ENCODE measurements at places on chromosomes 7 and 10.

DNA sequence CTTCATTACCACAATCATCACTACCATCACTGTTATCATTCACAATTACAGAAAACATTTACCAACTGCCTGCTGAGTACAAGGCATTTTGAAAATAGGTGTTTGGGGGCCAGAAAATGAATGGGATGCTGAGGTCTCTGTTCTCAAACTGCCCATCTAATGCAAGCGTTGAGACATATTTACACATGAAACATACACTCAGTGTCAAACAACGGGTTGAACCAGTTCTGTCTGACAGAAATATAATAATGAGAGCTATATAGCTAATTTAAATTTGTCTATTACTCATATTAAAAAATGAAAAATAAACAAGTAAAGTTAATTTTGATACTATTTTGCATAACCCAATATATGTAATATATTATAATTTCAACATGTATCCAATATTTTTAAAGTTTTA lies 303.1 kb downstream of the KCNMA1 start:
- DNase-seq = no peak

GRCh38 chr10:130387936-130388580 lies 251.9 kb downstream of the GLRX3 start:
- DNase-seq = no peak

DNA sequence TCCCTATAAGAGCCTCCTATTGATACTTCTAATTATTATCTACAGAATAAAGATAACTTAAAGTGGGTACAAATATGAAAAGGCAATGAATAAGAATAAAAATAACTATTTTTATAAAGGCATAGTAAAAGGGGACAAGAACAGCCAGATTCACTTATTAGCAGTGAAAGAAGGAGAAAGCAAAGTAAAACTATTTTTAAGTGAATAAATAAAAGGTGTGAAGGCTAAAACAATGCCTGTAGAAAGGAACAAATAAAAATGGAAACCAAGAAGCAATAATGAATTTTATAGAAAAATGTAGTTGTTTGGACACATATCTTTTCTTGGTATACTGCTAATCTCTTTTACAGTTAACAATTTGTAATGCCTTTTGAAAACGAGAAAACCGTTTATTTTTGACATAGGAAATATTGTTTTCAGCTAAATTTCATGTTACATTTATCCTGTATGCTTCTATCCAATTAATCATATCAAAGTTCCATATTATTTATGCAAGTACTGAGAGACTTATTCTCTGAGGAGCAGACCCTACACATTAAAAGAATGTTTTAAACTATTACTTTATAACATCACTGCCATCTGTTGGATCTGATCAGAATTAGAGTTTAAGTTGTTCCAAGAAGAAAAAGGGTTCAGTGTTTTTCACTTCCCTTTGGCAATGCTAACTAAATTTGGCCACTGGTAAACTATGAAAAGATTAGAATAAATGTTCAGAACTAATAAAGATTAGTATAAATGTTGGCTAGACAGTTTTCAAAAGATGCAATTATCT lies 59.1 kb downstream of the ARMC3 start:
- no peak for DNase-seq

GRCh38 chr7:42617806-42618457 lies 293.9 kb downstream of the C7orf25 start:
- no peak for DNase-seq

DNA sequence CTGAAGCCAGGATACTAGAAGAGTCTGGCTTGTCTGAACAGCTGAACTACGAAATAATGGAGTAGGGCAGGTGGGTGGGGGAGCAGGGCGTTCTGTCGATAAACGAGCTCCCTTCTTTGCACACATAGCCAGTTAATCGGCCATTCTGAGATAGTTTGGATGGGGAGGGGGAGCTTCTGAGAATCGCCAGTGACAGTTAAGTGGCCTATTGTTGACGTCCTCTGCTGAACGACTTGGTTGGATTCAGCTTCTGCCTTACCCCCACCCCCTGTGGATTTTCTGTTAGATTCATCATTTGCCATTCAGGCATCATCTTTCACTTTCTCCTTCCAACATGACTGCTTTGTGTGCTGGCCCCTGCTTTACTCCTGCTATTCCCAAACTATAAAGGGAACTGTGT lies 520 bp downstream of the CPA5 start:
- DNase-seq = no peak

- DNase-seq = no peak
Observed at GRCh38 chr10:77563638-77564270, 73.9 kb downstream of the KCNMA1 start.

DNA sequence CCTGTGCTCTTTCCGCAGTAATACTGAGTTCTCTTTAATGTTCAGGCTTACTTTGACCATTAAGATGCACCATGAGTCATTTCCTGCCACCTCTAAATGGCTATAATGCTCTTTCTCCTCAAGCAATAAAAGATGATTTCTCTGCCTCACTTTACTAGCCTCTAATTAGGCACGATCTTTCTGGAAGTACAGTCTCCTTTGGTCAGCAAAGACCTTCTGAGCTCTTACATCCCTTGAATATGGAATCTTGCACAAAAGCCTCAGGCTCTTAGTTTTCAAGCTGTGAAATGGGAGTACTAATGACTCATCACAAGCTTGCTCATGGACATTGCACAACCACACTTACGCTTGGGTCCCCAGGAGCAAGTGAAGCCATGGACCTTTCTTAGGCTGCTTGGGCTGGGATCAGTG lies 85.9 kb downstream of the FRMD4A start:
- no peak for DNase-seq

GRCh38 chr7:131896165-131896863 lies 339.9 kb upstream of the PODXL start:
- DNase-seq = no peak

DNA sequence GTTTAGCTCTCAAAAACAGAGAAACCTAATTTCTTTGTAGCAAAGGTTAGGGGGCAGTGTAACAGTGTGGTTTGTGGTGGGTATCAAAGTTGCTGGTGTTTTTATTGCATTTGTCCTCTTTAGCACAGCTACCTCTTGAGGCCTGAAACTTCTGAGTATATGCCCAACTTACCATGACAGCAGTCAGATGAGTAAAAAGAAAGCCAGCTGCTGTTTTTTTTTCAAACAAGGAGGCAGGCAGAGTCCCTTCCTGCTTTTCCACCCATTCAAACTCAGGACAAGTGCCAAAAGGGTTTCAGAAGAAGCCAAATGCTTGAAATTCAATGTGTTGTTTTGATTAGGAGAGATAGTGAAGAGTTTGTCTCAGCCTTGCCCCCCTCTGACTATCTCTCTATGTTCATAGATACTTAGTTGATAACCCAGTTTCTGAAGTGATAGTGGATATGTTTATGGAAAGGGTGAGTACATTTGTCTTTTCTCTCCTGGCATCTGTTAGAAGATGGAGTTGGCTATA lies 23.1 kb downstream of the GBF1 start:
- no peak for DNase-seq

DNA sequence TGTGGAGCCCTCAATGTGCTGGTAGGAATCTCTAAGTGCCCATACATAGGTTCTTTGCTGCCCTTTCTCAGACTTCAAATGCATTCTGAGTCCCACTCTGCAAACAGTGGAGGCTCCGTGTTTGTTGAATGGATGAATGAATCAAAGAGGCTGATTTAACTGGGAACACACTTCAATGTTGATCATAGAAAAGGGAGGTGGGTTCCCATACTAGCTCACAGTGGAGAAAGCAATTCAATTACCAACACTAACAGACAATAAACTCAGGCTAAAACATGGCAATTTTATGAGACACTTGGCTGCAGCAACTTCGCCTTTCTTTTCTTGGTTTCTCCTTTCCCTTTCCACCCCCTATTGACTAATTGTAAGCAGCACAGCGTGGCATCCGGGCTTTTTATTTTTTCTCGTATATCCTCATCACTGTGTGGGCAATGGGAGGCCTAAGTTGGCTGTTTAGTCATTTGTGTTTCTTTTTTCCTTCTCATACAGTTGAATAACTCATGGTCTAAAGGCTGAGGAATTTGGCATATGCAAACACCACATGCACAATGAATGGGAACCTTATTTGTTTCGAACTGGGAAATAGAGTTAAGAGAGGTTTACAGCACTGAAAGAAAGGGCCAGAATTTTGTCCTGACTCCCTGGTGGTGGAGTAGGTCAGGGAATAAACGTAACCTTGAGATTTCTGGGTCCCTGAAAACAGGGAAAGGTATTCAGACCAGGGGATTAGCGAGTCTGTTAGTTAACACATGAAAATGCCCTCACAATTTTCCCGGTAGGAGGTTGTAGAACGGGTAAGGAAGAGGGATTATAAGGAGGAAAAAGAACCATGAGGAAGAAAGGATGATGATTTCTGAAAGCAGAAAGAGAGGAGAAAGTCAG lies 858.5 kb downstream of the KCNMA1 start:
- DNase-seq = no peak

DNA sequence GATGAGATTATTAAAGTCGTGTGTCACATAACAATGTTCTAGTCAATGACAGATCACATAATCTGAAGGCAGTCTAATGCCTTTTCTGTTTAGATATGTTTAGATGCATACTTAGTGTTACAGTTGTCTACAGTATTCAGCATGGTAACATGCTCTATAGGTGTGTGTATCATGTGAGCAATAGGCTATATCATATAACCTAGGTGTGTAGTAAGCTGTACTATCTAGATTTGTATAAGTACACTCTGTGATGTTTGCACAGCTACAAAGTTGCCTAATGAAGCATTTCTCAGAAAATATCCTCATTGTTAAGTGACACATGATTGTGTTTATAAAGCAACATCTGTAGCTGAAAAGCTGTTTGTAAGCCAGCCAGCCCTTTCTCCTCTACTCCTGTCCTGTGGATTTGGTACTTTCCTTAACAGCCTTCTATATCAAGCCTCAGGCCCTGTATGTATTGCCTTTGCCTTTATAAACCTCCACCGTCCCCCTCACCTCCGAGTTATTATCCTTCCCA lies 6.3 kb downstream of the HECTD2 start:
- DNase-seq = no peak

GRCh38 chr7:45048748-45049147 lies 40.0 kb downstream of the NACAD start:
- no peak for DNase-seq

GRCh38 chr7:46524350-46524749 lies 603.3 kb upstream of the IGFBP3 start:
- no peak for DNase-seq

GRCh38 chr10:21927631-21928353 lies 75.7 kb downstream of the DNAJC1 start:
- no peak for DNase-seq

- no peak for DNase-seq
Observed at GRCh38 chr7:17166824-17167379, 131.6 kb upstream of the AHR start.

GRCh38 chr7:108415821-108416536 lies 40.3 kb downstream of the NRCAM start:
- DNase-seq = no peak

GRCh38 chr7:73770002-73770859 lies at the start of gene CLDN3:
Gene CLDN3 (minus strand): TSS chr7:73770270. CDS start chr7:73770049, 221 bp downstream.
- DNase-seq = no peak

- DNase-seq = no peak
Observed at GRCh38 chr7:1693991-1694524, 24.0 kb downstream of the ELFN1 start.

DNA sequence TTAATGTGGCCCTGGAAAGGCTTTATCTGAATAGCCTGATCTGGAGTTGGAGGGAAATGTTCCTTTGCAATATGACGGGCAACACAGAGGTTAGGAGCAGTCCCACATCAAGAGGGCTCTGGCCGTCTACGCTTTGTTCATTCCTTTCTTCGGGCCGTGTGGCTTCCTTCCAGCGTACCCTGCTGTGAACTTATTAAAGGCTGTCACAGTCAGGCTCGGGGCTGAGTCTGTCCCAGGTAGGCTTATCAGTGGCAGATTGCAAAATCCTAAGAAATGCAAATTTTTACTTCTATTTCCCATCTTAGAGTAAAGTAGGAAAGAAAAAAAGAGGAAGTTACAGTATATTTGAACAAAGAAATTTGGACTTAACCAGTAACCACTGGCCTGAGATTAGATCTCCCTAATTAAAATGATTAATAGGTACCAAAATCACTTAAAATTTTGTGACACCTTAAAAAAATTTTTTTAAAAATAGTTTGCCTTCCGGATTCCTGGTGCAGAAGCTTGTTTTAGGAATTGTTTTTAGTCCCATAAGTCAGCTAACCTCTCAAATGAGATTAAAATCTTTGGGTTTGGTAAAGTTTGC lies 453.1 kb upstream of the MKI67 start:
- DNase-seq = no peak

DNA sequence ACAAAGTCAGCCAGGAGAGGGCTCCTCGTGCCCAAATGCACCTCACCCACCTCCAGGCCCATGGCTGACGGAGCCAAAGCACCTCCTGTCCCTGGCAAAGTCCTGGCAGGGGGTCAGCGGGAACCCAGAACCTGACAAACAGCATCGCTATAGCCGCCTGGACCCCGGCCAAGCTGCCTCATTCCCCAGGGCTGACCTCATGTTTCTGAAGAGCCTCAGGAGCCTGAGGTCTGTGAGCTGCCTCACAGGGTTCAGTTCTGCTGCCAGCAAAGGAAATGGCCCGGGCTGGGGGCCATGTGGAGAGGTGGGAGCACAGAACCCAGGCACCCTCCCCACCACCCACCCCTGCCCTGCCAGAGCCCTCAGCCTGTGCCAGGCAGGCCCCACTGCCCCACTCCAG lies 4.2 kb upstream of the NANOS1 start:
- no peak for DNase-seq

DNA sequence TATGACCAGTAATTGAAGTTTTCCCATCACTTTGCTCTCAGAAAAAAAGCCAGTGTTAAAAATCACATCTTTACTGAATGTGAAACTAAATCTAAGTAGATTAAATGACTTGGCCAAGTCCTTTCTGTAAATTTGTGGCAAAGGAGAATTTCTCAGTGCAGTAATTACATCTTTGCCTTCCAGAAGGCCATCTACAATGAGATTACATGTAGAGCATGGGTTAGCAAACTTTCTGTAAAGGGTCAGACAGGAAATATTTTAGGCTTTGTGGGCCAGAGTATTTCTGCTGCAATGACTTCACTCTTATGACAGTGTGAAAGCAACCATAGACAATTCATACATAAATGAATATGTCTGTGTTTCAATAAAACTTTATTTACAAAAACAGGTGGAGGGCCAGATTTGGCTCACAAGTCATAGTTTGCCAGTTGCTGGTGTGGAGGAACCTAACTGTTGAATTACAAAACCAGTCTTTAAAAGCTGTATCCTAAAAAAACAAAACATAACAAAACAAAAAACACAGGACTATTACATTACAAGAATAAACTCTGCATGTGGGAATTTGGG lies 191.0 kb downstream of the TAX1BP1 start:
- DNase-seq = no peak

DNA sequence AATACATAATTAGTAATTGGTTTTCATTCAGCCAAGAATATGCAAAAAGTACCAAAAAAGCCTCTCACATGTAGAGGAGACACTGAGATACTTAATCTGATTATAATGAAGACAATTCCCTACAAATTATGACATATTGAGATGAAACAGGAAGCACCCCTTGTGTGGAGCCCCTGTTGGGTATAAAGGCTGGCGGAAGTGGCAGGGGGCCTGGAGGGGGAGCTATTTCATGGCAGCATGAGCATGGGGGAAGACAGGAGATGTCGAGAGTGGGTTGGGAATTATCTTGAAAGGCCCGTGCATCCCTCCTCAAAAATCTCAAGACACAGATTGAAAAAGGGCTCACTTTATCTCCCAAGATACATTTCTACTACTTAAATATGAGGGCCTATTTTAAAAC lies 96.9 kb downstream of the PIP4K2A start:
- DNase-seq = no peak

GRCh38 chr10:128985036-128985435 lies 482.0 kb upstream of the MGMT start:
- no peak for DNase-seq

GRCh38 chr7:99469381-99470065 lies 3.2 kb upstream of the ZNF789 start:
- DNase-seq = no peak
